RPMI8226 (cell line): ENCODE measurements at places on chromosomes 2 and 18.

GRCh38 chr18:74626049-74626874, 28.6 kb downstream of the ZNF407 start:
- no peak for DNase-seq

DNA sequence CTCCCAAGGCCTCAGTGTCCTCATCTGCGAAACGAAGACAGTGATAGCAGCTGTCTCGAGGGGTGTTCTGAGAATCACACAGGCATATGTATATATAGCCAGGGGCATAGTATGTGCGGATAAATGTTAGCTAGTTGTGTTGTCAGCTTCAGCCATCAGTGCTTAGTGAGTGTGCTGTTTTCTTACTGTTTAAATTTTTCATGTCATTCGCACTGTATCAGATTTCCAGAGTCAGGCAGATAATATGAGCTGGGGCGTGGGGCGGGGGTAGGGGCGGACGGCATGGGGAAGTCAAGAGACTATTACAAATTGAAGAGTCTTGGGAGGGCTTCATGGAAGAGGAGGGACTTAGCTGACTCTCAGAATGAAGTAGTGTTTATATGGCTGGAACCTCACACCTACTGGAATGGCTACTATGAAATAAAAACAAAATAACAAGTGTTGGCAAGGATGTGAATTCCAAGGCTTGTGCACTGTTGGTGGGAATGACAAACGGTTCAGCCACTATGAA, 7.0 kb downstream of the TRAPPC12 start:
- no peak for DNase-seq

GRCh38 chr2:173395567-173396351, 41.1 kb downstream of the CDCA7 start:
- peak; percentile 8 for DNase-seq

DNA sequence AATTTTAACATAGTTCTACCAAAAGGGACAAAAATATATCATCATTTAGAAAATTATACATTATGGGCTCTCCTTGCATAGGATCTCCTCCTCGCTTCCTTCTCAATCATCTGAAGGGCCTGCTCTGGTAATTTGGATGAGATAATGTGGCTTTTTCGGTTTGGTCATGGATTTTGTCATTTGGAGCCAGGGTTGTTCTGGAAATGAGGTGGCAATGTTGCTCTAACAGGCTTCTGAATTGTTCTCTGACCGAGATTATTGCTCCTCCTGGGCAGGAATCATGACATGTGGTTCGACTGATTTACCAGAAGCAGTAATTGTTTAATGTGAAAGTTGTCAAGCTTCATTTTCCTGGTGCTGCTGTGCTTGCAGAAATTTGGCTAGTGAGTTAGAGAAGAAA, 194.7 kb upstream of the ERBB4 start:
- no peak for DNase-seq

- DNase-seq: no peak
Measured at GRCh38 chr2:58930537-58930936, 689.4 kb upstream of the FANCL start.

DNA sequence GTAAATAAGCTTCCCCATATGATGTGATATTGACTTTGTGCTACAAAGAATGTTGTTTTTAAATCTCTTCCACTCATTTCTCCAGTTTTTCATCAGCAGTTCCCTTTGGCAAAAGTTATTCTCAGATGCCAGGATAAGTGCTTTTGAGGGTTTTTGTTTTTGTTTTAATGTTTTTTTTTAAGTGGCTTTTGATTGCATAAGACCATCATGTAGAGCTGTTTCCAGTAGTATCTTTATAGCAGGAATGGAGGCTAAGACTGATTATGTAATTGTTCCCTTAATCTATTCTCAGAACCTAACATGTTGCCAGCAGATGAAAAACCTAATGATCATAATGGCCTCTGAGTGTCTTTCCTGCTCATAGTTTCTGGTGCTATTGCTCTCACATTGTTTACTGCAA, 77.9 kb downstream of the CABLES1 start:
- no peak for DNase-seq

DNA sequence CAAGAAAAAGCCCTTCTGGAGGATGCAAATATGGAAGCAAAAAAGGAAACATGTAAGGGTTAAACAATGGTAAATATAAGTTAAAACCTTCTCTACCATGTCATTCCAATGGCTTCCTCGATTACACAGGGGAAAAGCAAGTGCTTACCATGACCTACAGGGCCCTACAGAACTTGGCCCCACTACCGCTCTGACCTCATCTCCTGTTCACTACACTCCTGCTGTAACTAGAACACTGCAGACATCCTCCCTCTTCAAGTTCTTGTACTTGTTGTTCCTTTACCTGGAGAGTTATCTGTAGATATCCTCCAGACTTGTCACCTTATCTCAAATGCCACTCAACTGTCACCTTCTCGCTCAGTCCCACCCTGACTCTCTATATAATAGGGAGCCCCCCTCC, 194.6 kb downstream of the L3MBTL4 start:
- DNase-seq: no peak
